SK-MEL-5 (cell line): ENCODE measurements at places on chromosomes 7 and 10. TPM values are rescaled to one million over a fixed set of nuclear protein-coding genes. Genes with fewer than 3 reads are reported as not detected.

GRCh38 chr10:93186653-93187052 is 113.0 kb downstream of the CYP26A1 start:
- no peak for DNase-seq

DNA sequence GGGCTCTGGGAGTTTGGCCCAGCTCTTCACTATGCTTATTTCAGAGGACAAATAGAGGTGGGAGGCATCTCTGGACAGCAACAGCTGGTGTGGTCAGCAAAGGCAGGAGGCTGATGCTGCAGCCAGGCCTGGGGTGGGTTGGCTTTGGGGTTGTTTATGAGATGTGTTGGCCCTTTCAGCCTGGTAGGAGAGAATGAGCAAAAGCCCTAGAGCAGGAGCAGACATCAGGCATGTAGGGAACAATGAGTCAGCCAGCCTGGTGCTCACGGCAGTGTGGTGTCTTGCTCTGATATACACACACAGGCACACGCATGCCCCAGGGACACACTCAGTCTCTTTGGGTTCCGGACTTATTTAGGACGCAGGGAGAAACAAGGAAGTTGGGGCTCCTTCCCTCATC is 157.1 kb downstream of the PRKCQ start:
- no peak for DNase-seq

- peak; percentile 43 for DNase-seq
Observed at GRCh38 chr10:6203331-6204062, 765 bp downstream of the PFKFB3 start.

GRCh38 chr7:34038816-34039470 is 133.6 kb downstream of the BMPER start:
- no peak for DNase-seq

- no peak for DNase-seq
Observed at GRCh38 chr10:71213127-71213621, 804 bp downstream of the UNC5B start.

GRCh38 chr10:118800920-118801319 is 46.1 kb upstream of the CACUL1 start:
- DNase-seq: peak; percentile 33

- no peak for DNase-seq
Observed at GRCh38 chr10:72061930-72062329, 26.4 kb downstream of the SPOCK2 start.

DNA sequence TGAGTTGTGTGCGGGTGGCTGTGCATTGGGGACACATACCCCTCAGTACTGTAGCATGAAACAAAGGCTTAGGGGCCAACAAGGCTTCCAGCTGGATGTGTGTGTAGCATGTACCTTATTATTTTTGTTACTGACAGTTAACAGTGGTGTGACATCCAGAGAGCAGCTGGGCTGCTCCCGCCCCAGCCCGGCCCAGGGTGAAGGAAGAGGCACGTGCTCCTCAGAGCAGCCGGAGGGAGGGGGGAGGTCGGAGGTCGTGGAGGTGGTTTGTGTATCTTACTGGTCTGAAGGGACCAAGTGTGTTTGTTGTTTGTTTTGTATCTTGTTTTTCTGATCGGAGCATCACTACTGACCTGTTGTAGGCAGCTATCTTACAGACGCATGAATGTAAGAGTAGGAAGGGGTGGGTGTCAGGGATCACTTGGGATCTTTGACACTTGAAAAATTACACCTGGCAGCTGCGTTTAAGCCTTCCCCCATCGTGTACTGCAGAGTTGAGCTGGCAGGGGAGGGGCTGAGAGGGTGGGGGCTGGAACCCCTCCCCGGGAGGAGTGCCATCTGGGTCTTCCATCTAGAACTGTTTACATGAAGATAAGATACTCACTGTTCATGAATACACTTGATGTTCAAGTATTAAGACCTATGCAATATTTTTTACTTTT is 1.8 kb downstream of the DDIT4 start:
- peak; percentile 32 for DNase-seq

The AKR1C8 gene
- not detected in 2 replicates for total RNA-seq

The PPP1R9A gene
- total RNA-seq: 3.0 and 3.5 TPM in 2 replicates

The HOXA10 gene
- total RNA-seq: not detected in 2 replicates

The FAM25C gene
- total RNA-seq: not detected in 2 replicates

The HKDC1 gene
- 0.29 and 0.61 TPM in 2 replicates for total RNA-seq
